ENCODE measurements at places on chromosomes 2 and 18.

GRCh38 chr2:232505856-232506255 is 14.3 kb upstream of the PRSS56 start:
- no peak for DNase-seq

DNA sequence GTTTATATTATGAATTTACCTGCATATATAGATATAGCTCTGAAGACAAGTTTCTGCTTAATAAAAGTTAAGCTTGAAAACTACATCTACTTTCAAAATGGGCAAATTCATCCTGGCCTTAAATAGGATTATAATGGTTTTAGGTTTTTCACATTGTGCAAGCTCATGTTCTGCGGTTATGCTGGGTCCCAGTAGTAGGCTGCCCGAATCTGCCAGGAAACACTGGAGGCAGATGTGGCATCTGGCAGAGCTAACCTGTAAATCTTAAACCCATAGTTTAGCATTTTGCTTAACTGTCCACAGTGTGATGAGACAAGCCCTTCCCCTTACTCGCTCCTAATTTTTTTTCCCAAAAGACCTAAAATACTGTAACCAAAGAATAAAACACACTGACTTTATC is 234.2 kb downstream of the TCF4 start:
- no peak for DNase-seq

DNA sequence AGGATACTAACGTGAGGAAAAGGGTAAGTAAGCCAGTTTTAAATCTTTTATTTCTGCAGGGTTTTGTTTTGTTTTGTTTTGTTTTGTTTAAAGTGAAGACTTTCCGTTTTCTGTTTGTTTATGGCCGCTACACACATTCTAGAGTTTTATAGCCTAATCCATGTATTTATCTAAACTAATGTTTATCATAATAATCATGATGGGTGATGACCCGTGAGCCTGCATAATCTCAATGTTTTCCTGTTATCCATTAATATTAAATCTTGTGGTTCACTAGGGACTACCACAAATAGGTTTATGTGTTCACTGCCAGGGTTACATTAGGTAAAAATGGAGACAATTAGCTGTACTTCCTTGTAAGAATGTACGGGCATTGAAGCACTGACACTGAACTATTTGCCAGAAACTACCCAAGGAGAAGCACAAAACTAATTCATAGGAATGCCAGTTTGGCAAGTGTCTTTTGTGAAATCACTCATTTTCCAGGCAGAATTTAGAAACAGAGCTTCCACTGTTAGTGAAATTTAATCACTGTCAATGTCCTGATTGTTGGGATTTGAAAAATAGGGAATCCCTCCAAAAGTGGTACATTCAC is 574.8 kb downstream of the LRP1B start:
- no peak for DNase-seq

DNA sequence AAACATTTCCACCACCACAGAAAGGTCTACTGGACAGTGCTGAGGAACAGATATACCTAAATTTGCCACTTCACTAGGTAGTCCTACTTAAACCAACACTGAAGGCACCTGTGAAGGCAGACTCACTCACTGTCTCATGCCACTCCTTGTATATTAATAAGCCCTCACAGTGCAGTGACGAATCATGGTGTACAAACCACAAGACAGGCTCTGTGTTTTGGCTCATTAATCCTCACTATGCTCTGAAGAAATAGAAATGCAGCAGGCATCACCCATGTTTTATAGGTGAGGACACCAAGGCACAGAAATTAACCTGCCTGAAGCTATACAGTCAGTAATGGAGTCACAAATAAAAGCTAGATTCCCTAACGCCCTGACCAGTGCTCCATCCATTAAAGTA is 44.3 kb downstream of the BARD1 start:
- no peak for DNase-seq

GRCh38 chr2:220277445-220277975 is 650.1 kb downstream of the SLC4A3 start:
- peak; percentile 88 for DNase-seq

DNA sequence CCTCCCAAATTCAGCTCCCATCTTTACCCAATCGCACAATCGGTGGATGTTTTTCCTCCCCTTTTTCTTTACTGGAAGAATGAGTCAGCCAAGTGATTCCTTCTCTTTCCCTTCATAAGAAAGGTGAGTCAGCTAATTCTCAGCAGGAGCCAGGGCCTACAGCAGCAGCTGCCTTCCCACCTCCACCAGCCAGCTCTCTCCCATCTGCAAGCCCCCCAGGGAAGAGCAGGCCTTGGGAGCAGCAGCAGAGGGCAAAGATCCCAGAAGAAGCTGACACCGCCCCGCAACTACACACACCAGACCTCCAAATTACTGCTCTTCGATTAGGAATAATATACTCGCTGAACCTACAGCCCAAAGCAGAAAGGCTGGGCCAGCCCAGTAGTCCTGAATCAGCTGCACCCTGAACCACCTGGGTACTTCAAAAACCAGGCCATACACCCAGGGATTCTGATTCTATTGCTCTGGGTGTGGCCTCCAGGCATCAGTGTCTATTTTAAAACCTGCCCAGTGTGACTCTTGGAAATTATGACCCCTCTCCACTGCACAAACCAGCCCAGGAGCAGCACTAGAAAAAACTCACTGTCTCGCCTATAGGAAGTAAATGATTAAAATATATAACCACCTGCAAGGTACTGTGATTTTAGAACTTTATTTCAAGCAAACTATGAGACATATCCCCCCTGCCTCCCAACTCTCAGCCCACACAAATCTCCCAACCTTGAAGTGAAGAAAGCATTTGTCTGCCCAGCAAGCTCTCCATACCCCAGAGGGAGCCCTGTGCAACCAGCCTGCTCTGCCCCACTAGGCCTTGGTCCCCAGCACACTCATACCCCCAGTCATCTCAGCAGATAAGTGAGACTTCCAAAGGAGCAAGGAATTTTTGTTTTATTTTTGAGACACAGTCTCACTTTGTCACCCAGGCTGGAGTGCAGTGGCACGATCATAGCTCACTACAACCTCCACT is 7.3 kb downstream of the SFXN5 start:
- DNase-seq, result peak; percentile 80

DNA sequence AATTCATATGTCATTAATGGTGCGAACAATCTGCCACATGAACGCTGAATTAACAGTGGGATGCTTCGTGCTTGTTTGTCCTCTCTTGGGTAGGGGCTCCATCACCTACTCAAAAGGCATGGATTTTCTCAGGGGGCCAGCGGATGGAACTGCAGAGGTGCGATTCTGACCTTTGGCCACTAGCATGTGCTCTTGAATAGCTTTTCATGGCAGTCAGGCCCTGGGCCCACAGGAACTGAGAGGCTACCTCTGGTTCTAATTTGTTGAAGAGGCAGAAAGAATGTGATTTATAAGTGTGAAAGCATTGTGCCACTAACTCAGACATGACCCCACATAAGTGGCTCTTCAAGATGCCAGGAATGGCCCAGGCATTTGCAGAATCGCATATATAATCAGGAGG is 283.2 kb downstream of the INSIG2 start:
- DNase-seq, result peak; percentile 19

GRCh38 chr2:108920686-108921085 is 68.3 kb downstream of the EDAR start:
- DNase-seq, result no peak

GRCh38 chr2:64145714-64146113 is 1.5 kb upstream of the PELI1 start:
- DNase-seq, result no peak

- DNase-seq, result no peak
Observed at GRCh38 chr2:187642498-187642897, 88.3 kb upstream of the TFPI start.

DNA sequence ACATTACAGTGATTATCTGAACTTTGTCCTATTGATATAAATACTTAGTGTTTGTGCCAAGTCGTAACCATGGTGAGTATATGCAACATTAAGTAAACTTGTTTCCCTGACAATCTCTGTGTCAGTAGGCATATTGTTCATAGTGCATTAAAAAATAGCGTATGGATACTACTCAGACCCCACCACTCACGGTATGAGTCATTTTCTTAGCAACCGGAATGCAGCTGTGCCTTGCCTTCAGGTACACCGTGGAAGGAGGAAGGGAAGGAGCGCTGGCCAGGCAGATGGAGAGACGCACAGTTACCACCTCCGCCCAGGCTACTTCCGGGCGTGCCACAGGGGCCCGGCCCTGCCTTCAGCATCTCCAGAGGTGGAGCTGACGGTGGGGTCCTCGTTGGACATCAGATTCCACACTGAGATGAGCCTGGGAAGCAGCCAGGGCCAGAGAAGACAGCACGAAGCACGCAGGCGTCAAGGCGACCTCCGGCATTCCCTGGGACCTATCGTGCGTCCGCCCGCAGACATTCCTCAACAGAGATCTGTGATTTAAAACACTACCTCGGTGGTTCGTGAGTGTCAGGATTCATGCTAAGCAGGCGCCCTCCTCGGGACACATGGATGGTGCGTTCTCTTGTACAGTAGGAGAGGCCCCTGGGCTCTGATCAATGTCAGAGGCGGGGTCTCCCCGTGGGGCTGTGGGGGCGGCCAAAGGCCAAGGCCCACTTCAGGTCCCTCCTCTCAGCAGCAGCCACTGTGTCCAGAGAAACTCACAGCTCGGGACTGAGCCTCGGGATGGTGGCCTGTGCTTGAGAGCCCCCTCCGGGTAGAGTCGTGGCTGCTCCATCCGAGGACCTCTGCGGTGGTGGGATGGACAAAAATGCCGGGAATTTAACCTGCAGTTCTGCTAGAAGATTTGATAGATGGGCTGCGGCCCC is 82.2 kb upstream of the HDAC4 start:
- no peak for DNase-seq

DNA sequence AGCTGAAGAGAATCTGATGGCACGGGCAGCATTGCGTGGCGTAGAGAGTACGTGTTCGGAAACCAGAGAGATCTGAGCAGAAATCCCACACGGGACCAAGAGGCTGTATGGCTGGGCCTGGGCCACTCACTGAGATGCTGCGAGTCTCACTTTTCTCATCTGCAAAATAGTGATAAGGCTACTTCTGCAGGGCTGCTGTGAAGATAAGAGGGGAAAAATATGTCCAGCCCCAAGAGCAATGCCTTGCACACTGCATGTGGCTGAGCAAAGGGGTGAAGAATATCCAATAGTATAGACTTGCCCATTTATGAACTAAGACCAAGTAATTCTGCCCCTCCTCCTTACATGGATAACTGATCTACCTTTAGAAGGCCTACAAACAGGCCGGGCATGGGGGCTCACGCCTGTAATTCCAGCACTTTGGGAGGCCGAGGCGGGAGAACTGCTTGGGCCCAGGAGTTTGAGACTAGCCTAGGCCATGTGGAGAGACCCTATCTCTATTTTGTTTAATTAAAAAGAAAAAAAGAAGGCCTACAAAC is 3.1 kb downstream of the FECH start:
- no peak for DNase-seq

- DNase-seq, result no peak
Observed at GRCh38 chr18:10062302-10063300, 148.8 kb downstream of the VAPA start.

DNA sequence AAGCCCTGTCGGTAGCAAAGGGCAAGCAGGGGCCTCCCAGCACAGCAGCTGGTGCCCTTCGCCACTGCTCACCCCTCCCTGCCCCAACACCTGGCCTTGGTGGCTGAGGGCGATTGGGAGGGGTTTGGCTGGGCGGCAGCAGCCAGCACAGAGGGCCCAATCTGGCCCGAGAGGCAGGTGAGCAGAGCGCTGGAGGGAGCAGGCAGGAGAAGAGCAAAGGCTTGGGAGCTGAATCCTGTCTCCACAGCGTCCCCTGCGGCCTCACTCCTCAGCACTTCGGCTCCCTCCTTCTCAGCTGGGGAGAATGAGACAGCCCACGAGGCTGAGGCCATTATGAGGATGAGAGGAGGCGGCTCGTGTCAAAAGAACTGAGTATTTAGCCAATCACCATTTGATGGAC is 74.9 kb upstream of the TAF1B start:
- no peak for DNase-seq

DNA sequence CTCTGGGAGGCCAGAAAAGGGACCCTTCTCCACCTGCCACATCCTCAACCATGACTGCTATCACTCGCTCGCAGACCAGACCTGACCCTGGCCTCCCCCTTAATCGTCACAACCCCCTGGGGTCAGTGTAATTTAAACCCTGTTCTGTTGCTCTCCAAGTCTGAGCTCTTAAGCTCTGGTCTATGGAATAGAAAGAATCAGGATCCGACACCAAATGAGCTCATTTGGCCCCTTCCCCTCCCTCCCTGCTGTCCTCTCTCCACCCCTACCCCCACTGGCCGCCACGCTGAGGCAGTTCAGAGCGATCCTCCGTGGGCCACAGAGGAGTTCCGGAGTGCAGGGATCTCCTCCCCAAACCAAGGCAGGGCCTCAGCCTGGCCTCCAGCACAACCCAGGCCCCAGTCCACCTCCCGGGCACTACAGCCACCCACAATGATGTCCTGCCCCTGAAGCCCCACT is 5.3 kb downstream of the DNMT3A start:
- no peak for DNase-seq

- DNase-seq, result no peak
Observed at GRCh38 chr18:57175532-57175931, 28.6 kb downstream of the BOD1L2 start.

DNA sequence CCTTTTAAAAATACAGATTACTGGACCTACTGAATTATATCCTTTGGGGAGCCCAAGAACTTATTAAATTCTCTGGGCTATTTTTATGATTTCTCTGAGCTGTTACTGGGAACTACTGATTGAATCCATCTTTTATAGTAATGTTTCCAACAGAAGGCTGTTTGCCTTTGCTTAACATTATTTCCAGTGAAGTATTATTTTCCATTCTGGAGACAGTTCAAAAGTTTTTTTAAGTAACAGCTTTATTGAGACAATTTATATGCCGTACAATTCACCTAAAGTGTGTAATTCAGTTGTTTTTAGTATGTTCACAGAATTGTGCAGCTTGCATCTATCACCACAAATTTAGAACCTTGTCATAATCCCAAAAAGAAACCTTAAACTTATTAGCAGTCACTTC is 100.6 kb downstream of the BABAM2 start:
- no peak for DNase-seq

- no peak for DNase-seq
Observed at GRCh38 chr2:221726894-221727513, 154.9 kb upstream of the EPHA4 start.

- no peak for DNase-seq
Observed at GRCh38 chr2:106113361-106113966, 80.6 kb downstream of the UXS1 start.

- DNase-seq, result no peak
Observed at GRCh38 chr18:59015531-59016152, 124.0 kb upstream of the SEC11C start.

GRCh38 chr2:1771626-1772280 is 27.4 kb upstream of the PXDN start:
- DNase-seq, result no peak

- no peak for DNase-seq
Observed at GRCh38 chr2:168574856-168575630, 119.0 kb downstream of the CERS6 start.

- no peak for DNase-seq
Observed at GRCh38 chr2:168770796-168771195, 31.6 kb upstream of the NOSTRIN start.

DNA sequence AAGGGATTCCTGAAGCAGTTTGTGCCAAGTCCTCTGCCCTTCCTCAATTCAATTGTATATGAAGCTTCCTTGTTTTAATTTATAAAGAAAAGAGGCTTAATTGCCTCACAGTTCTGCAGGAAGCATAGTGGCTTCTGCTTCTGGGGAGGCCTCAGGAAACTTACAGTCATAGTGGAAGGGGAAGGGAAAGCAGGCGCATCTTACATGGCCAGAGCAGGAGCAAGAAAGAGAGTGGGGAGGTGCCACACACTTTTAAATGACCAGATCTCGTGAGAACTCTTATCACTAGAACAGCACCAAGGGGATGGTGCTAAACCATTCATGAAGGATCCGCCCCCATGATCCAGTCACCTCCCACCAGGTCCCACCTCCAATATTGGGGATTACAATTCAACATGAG is 114.2 kb downstream of the SGPP2 start:
- DNase-seq, result no peak

GRCh38 chr2:49210191-49210590 is 55.9 kb upstream of the FSHR start:
- no peak for DNase-seq

Data from RCC 7860 (cell line).